ENCODE measurements at places on chromosomes 1 and 21.

DNA sequence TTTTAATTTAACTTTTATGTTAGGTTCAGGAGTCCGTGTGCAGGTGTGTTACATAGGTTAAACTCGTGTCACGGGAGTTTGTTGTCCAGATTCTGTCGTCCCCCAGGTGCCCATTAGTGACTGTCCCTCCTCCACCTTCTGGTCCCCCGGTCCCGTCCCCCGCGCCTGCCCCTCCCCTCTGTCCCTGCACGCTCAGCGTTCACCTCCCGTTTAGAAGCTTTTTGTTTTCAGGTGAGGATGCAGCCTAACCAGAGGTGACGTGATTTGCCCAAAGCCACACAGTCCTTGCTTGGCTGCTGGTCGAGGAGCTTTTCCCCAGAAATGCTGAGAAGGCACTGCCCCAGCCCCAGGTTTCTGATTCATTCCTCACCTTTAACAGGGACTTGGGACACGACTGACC is 844 bp downstream of the C1orf146 start:
- DNase-seq = no peak

- no peak for DNase-seq
These were observed 218.2 kb upstream of the ADGRL2 start for GRCh38 chr1:81582467-81582986.

- no peak for DNase-seq
These were observed at the start of gene CFHR3 for GRCh38 chr1:196774603-196775002. TSS of gene CFHR3 (plus strand) at chr1:196774840. CDS start at chr1:196774887, 47 bp downstream.

DNA sequence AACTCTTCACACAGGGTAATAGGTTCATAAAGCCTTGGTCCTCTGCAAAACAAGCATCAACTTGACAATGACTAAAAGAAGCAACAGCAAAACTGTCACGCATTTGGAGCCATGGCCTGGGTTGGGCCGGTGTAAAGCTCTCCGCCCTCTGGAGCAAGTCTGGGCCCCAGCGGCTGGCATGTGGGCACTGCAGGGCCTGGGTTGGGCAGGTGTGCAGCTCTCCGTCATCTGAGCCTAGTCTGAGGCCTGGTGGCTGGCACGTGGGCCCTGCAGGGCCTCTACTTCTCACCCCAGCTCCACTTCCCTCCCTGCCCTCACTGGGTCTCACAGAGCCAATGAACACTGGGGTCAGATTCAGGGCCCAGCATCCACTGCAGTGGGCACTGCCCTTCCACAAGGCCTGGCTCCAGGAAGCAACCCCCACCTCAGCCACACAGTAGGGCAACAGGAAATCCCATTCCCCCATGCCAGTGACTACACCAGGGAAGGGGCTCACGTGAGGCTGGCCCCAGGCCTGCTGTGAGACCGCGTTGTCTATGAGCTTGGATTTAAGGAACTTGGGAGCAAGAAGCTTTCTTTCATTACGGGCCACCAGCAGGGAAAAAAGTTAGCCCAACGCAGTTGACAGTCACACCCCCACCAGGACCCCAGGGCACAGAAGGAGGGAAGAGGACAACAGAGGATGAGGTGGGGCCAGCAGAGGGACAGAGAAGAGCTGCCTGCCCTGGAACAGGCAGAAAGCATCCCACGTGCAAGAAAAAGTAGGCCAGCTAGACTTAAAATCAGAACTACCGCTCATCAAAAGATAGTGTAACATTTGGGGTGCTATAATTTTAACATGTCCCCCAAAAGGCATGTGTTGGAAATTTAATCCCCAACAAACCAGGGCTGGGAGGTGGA is 52.7 kb downstream of the NPHP4 start:
- no peak for DNase-seq
